ENCODE measurements at places on chromosomes 6 and 20. TPM values are rescaled to one million over a fixed set of nuclear protein-coding genes. Genes with fewer than 3 reads are reported as not detected.

DNA sequence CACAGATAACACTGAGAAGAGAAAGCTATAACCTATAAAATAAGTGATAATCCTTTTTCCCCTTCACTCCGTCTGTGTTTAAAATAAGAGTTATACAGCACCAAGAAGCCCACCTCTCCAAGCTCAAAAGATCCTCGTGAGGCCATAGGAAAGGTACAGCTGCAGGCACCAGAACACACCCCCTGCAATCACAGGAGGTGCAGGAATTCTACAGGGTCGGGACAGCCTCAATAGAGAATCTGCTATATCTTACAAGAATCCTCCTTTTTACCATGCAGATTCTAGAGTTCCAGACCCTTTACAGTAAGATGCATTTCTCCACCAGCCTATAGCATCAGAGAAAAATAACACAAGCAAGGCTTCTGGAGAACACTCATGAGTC lies 5.0 kb upstream of the ADGRF1 start:
- no peak for DNase-seq

DNA sequence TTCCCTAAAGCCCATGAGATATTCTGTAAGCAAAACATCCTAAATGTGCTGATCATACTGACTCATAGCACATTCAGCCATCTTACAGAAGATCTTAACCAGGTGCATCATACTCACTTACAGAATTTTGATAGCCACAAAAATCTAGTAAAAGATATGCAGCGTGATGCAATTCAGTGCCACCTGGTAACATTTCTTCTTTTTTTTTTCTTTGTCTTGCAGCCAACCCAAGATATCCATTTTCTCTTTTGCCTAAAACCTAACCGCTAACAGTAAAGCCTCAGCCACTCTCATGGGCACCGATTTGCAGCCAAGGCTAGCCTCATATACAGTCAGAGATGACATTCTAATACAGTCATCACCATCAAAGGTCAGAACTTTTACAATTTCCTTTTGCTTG lies 293.3 kb downstream of the HACE1 start:
- no peak for DNase-seq

GRCh38 chr6:143726015-143726647 lies 48.4 kb downstream of the PHACTR2 start:
- DNase-seq, result no peak

GRCh38 chr6:6717953-6718352 lies 129.4 kb downstream of the LY86 start:
- DNase-seq, result no peak

GRCh38 chr6:167139761-167140160 lies 16.9 kb downstream of the CCR6 start:
- no peak for DNase-seq

GRCh38 chr6:20658053-20658452 lies 123.8 kb downstream of the CDKAL1 start:
- no peak for DNase-seq

- DNase-seq, result peak; percentile 84
These were observed 42.6 kb downstream of the TRIM27 start for GRCh38 chr6:28880894-28881780.

- no peak for DNase-seq
These were observed 64.6 kb upstream of the NOTCH4 start for GRCh38 chr6:32288426-32288825.

DNA sequence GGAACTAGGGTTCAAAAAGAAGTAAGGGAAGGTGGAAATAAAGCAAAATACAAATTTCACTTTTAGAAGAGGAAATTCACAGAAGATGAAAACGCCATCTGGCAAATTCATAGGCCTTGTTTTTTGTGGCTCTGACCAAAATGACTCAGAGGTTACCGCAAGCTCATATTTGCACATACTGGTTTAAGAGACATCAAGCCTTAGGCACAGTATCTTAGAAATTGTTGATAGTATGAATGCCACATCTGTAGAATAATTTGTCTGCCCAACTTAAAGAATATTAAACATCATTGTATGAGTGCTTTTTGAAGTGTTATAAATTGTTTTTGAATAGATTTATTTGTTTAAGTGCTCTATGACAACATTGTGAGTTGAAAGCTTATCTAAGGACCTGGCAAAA lies 10.6 kb downstream of the TAAR1 start:
- DNase-seq, result no peak

DNA sequence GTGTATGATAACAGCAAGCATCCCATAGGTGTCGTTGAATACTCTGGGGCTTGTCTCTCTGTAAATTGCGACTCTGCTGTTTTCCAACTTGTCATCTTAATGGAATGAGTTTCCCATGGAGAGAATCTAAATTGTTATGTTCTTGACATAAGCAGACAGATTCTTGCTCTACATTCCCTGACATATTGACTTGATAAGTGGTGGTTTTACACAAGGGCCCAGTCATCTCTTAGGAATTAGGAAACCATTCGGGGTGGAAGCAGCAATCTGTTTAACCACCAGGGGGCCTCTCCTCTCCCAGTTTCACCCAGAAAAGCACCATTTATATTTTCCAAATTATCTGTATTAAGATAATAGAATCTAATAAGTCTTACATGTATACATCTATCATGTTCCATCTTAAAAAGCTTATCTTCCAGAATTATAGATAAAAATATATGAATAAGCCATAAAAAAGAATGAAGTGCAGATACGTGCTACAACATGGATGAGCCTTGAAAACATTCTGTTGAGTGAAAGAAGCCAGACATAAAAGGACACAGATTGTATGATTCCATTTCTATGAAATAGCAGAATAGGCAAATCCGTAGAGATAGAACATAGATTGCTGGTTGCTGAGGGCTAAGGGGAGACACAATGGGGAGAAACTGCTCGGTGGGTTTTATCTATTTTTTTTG lies 23.1 kb upstream of the MROH8 start:
- DNase-seq, result peak; percentile 48

GRCh38 chr6:126118936-126119335 lies 132.6 kb downstream of the TRMT11 start:
- DNase-seq, result no peak

DNA sequence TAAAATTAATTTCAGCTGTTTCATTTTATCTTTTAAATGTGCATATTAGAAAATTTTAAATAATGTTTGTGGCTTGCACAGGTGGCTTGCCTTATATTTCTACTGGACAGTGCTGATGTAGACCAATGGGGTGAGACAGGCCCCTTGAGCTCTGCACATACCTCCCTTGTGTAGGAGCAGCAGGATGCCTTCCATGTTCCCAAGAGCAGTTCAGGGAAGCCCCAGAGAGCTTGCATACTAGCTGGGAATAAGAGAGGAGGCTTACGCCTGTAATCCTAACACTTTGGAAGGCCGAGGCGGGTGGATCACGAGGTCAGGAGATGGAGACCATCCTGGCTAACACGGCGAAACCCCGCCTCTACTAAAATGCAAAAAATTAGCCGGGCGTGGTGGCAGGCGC lies 61.4 kb downstream of the RFPL4B start:
- no peak for DNase-seq

DNA sequence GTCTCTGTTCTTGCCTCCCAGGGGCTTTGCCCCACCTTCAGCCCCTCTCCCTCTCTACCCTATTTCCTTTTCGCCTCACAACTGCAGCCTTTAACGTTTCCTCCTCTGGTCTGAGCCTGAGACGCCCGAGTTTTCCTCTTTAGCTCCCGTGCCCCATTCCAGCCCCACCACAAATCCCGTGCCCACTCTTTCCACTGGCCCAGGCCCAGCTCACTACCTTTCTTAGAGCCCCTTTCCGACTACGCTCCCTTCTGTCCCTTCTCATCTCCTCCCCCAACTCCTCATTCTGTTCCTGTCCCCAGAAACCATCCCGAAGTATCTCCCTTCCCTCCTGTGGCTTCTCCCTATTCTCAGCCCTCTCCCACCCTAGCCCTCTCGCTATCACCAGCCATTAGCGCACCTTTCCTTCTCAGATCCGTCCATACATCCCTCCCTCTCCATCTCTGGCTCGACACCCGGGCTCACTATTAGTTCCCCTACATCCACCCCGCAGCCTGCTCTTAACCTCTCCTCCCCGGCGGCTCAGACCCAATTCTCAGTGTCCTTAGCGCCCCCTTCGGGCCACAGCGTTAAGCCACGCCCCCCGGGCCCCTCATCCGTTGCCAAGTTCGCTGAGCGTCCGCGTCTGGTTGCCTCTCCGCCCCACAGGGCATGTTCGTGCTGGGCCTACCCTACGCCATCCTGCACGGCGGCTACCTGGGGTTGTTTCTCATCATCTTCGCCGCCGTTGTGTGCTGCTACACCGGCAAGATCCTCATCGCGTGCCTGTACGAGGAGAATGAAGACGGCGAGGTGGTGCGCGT lies 2.7 kb downstream of the SLC32A1 start:
- DNase-seq, result no peak

DNA sequence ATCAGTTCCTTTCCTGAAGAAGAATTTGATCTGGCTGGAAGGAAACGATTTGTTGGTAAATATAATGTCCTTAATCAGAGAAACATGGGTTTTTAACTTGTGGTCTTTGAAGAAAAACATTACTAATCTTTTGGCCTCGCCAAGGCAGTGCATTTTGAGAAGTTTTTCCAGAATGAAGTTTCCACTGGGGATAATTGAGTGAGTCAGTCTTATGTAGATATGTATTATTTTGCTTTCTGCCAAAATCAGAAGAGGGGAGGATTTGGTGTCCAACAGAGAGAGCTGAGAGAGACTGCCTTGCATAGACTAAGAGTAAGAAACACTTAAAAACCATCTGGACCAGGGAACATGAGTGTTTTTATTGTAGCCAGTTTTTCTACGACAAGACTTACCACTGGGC lies 79.9 kb downstream of the FNDC1 start:
- no peak for DNase-seq

GRCh38 chr20:49185071-49185761 lies 2.9 kb downstream of the STAU1 start:
- no peak for DNase-seq

The SEL1L2 gene
- total RNA-seq, result 0.52 TPM

The SRSF3 gene
- 306 TPM for total RNA-seq

The TUBB2B gene
- total RNA-seq, result 2.8 TPM

The CHRNA4 gene
- not detected for total RNA-seq

The UNC93A gene
- total RNA-seq, result not detected

The C6orf132 gene
- total RNA-seq, result 69.3 TPM

The NR2E1 gene
- total RNA-seq, result 0.18 TPM

The KHDRBS2 gene
- total RNA-seq, result 0.89 TPM

The FKBP1C gene
- total RNA-seq, result not detected

The PPP1R11 gene
- total RNA-seq, result 76.0 TPM

The OTOR gene
- not detected for total RNA-seq

All from ureter (tissue), 1 donor.